NCI-H82 (cell line): ENCODE measurements at places on chromosomes 13 and 19.

DNA sequence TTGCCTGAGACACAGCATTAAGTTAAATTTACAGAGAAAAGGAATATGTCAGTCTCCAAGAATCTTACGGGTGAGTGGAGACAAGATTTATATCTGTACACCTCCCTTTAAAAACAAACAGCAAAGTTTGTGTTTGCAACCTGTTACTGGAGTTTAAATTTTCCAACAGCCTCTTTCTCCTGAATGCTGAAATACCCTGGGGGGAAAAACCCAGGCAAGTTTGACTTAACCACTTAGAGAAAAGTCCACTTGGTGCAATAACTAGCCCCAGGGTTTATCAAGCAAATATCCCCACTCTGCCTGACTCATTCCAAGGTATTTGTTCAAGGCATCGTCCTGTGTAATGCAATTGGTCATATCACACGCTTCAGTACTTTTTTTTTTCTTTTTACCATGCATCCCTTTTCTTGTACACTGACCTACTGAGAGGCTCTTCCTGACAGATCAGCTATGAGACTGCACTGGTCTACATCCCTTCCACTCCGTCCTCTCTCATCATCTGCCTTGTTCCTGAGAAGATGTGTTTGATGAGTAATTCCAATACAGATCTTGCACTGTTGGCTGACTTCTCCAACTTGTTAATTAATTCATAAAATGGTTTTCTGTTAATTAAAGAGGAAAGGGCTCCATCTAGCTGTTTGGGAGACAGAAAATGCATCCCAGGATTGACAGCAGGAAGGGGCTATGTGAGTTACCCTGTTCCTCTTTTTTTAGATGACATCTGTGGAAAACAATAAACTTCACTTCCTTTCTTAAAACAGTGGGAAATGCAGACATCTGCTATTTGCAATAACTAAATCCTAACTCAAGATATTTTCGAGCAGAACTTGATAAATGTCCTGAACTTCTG is 212.5 kb upstream of the IRS2 start:
- no peak for DNase-seq

GRCh38 chr13:111572956-111573761 is 252.7 kb downstream of the TEX29 start:
- no peak for DNase-seq

- DNase-seq = peak; percentile 84
Observed at GRCh38 chr13:26896986-26897668, 136.5 kb upstream of the GPR12 start.

- DNase-seq = no peak
Observed at GRCh38 chr13:23912469-23912868, 15.2 kb upstream of the C1QTNF9B start.

GRCh38 chr13:65763811-65764210 is 1466.3 kb downstream of the PCDH9 start:
- no peak for DNase-seq

DNA sequence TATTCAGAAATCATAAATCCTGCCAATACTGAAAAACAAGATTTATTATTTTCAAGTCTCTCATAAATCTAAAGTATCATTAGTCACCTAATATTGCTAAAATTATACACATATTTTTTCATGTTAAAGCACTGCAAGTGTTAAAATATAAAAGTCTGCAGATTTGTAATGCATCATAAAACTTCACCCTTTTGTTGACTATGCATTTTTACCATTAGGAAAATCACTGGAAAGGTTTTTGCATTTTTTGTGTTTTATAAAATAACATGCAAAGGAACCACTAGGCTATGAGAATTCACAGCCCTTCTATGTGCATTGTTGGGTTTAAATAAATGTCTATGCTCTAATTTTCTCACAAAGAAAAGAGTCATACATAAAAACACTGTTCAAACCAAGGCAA is 407.3 kb downstream of the DACH1 start:
- no peak for DNase-seq

DNA sequence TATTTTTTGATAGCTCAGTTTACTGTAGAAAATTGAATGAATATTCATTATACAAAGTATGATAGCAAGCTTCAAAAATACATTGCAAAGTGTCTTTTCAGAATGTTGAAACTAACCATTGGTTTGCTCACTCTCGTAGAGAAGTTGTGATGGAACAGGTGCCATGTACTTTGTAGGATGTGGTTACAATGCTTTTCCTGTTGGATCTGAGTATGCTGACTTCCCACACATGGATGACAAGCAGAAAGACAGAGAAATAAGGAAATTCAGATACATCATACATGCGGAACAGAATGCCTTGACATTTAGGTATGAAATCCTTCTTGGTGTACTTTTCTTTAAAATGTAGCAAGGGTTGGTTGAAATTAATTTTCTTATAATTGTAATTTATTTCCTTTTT is 30.5 kb downstream of the CDADC1 start:
- DNase-seq = no peak
